Nephron progenitor cell (in vitro differentiated cells): ENCODE measurements at places on chromosomes 12 and 14.

DNA sequence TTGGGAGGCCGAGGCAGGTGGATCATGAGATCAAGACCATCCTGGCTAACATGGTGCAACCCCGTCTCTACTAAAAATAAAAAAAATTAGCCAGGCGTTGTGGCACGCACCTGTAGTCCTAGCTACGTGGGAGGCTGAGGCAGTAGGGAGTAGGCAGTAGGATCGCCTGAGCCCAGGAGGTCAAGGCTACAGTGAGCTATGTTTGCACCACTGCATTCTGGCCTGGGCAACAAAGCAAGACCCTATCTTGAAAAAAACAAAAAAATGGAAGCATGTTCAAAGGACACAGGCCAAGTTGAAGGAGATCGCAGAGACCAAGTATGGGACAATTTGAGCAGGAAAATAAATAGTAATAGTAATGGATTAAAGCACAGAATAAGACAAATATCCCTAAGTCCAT lies 14.2 kb downstream of the NCAPD2 start:
- no peak for DNase-seq

DNA sequence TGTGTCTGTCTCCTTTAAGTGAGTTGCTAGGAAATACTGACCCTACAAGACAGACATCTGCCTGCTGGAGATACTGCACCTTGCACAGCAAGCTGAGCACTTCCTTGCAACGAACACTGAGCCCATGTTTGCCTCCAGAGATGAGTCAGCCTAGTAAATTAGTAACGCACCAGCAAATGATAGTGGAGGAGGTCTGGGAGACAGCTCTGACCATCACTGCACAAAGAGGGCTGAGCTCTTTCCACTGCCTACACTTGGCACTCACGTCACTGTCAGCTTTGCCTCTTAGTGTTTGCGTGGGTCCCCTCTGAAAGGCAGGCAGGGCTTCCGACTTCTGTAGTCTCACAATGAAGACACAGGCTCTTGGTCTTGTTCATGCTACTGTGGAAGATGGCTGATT lies 109.0 kb downstream of the APAF1 start:
- DNase-seq: no peak

- DNase-seq: no peak
Measured at GRCh38 chr14:67602076-67602475, 2.0 kb upstream of the PIGH start.

GRCh38 chr12:132159555-132160003 lies 15.3 kb downstream of the NOC4L start:
- DNase-seq: no peak

DNA sequence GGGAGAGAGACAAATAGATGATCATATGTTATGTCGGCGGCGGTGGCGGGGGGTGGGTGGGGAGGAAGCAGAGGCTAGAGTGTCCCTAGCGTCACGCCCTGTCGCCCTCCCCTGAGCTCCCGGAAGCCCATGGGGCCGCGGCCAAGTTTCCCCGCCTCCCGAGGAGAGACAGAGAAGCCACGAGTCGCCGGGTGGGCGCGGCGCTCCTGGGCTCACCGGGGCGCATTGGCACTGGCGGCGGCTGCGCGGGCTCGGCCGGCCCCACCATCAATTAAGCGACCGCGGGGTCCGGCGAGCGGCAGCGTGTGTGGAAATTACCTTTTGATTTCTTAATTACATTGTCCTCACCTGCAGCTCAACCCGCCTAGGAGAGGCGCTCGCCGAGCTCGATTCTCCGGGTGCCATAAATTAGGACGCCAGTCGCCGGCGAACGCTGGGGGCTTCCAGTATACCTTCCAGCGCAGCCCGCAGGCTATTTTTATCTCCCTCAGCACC lies 119.9 kb upstream of the LHX5 start:
- peak; percentile 80 for DNase-seq

- DNase-seq: no peak
Measured at GRCh38 chr12:65631621-65632111, 192.6 kb upstream of the HMGA2 start.

DNA sequence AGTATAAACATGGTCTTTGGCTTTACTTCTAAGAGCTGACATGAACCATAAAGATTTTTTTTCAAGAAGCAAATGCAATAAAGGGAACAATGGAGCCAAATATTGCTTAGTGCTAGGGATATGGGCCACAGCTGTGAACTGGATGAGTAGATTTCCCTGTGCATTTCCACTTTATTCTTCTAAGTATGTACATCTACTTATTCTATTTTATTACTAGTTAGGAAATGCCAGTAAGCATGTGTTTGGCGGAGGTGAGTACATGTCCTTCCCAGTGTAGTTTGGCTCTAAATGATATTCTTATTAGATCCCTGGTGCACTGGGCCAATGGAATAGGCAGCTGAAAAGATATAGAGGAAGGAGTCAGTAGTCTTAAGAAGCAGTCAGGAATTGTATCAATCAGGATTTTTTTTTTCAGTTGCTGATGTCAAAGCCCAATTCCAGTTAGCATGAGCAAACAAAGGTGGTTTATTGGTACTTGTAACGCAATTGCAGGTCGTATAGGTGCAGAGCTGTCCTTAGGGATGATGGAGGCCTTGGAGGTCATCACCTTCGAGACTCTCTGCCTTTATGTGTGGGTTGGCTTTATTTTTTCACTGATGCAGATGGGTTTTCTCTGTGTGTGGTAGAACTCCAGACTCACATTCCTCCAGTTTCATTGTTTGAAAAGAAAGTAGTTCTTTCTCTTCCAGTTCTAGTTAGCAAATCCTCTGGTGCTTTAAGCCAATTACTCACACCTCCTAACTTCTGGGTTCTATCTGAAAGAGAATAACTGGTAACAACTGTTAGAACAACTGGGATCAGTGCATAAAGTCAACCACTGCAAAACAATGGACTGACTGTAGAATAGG lies 139.0 kb upstream of the LRIG3 start:
- DNase-seq: no peak
